ENCODE measurements at places on chromosomes 7 and 10.

- no peak for DNase-seq
Measured at GRCh38 chr7:75963381-75963995, 30.9 kb downstream of the TMEM120A start.

- no peak for DNase-seq
Measured at GRCh38 chr10:61791216-61791615, 110.3 kb upstream of the ARID5B start.

- no peak for DNase-seq
Measured at GRCh38 chr7:40880581-40880980, 745.8 kb downstream of the SUGCT start.

GRCh38 chr10:125625586-125625985 is 57.4 kb downstream of the TEX36 start:
- DNase-seq, result no peak
